HCT116 (cell line): ENCODE measurements at places on chromosomes 2 and 18. TPM values are rescaled to one million over a fixed set of nuclear protein-coding genes. Genes with fewer than 3 reads are reported as not detected.

DNAJC5G gene
- total RNA-seq = 2.5 TPM

- no peak for DNase-seq
- H3K27me3 ChIP-seq = no peaks in the 10 kb centered on the region
- H3K4me3 ChIP-seq = no peak overlapping the region
- H3K4me1 ChIP-seq = no peaks in the 10 kb centered on the region
- no peaks in the 10 kb centered on the region for H3K36me3 ChIP-seq
These were observed 58.3 kb upstream of the MAPRE3 start for GRCh38 chr2:26911911-26912861.

DNA sequence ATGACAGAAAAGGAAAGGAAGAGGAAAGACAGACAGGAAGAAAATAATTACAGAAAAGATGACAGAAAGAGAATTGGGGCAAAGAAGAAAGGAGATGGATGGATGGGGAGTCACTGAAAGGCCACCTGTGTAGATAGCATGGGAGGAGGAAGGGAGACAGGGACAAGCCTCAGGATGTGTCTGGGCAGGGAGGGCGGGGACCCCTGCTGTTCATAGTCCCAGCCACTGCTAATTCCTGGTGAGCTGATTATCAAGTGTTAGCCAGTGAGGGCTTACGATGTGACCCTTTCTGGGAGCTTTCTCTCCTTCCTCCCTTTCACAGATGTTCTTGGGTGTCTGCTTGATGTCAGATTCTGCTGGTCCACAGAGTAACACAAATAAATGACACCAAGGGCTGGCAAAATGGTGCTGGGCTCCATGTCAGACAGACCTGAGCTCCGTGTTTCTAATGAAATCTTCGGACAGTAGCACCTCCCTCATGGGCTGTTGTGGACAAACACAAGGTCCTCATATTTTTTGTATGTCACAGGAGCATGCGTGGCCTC is 13.6 kb downstream of the FHOD3 start:
- H3K27me3 ChIP-seq = no peaks in the 10 kb centered on the region; the same call in 1 of the 2 replicates
- H3K27ac ChIP-seq = no peak overlapping the region
- peaks cover 38% of the 10 kb centered on the region for H3K4me1 ChIP-seq
- no peaks in the 10 kb centered on the region for H3K36me3 ChIP-seq
- DNase-seq = no peak

GRCh38 chr2:16626497-16626896 is 39.1 kb downstream of the CYRIA start:
- no peak overlapping the region for H3K4me3 ChIP-seq
- H3K27me3 ChIP-seq = peaks cover 44% of the 10 kb centered on the region
- no peak for DNase-seq
- no peaks in the 10 kb centered on the region for H3K4me1 ChIP-seq
- H3K27ac ChIP-seq = no peak overlapping the region
- no peaks in the 10 kb centered on the region for H3K36me3 ChIP-seq

GRCh38 chr2:96143848-96144480 is 1.3 kb downstream of the DUSP2 start:
- peak overlapping the region; percentile 93 for H3K4me3 ChIP-seq
- H3K27ac ChIP-seq = peak overlapping the region; percentile 92
- peaks cover 51% of the 10 kb centered on the region for H3K4me1 ChIP-seq
- peak; percentile 27 for DNase-seq
- peaks cover 4% of the 10 kb centered on the region; the same call in 1 of the 2 replicates for H3K36me3 ChIP-seq
- no peaks in the 10 kb centered on the region for H3K27me3 ChIP-seq

- no peaks in the 10 kb centered on the region for H3K36me3 ChIP-seq
- H3K4me1 ChIP-seq = no peaks in the 10 kb centered on the region
- no peak for DNase-seq
- H3K27ac ChIP-seq = no peak overlapping the region
These were observed 65.6 kb upstream of the COPS8 start for GRCh38 chr2:237020090-237020489.

GRCh38 chr2:176405477-176405876 is 136.2 kb downstream of the MTX2 start:
- no peak for DNase-seq
- no peak overlapping the region for H3K27ac ChIP-seq
- H3K4me3 ChIP-seq = no peak overlapping the region
- H3K27me3 ChIP-seq = no peaks in the 10 kb centered on the region
- H3K4me1 ChIP-seq = no peaks in the 10 kb centered on the region
